ENCODE measurements at places on chromosomes 7 and 10.

- DNase-seq: no peak
Measured at GRCh38 chr7:26538216-26538615, 246.6 kb downstream of the SNX10 start.

GRCh38 chr10:30062582-30062981, 3.2 kb upstream of the JCAD start:
- DNase-seq: no peak

GRCh38 chr7:87128861-87129267, 23.4 kb upstream of the DMTF1 start:
- DNase-seq: no peak

DNA sequence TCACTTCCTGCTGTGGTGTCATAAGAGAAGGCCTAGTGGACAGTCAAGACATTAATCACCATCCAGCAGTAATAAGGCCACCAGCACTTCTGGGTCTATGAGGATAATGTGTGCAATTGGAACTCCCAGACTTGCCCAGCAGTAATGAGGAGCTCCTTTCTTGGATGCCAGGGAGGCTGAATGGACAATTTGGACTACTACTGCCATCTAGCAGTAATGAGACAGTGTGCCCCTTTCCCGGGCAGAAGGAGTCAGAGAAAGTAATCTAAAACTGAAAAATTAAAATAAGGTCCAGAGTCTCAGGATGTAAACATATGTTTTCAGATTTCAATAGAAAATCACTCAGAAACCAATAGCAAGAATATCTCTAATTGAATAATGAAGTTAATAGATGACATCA, 400.4 kb downstream of the CDC14C start:
- DNase-seq: no peak
